ENCODE measurements at places on chromosomes 3 and 15.

DNA sequence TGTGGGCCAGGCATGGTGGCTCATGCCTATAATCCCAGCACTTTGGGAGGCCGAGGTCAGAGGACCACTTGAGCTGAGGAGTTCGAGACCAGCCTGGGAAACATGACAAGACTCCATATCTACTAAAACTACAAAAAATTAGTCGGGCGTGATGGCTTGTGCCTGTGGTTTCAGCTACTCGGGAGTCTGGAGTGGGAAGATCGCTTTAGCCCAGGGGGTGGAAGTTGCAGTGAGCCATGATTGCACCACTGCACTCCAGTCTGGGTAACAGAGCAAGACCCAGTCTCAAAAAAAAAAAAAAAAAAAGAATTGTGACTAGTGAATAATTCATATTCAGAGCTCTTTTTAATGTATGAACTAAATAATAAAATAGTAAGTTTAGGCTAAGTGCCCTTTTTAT, 87.8 kb upstream of the TSEN2 start:
- no peak for DNase-seq

DNA sequence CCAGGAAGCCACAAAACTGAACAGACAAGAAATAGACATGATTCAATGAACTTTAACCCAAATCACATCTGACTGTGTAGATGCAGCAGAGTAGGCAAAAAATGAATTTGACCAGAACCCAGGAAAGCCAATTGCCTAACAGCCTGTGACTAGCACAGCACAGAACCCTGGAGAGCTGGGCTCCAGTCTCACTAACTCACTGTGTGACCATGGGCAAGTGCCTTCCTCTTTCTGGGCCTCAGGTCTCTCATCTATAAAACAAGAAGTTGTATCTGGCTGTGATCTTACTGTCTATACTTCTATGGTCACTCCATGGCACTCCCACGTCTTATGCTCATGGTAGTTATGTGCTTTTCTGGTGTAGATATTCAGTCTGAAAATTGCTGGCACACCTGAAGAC, 48.1 kb upstream of the USP3 start:
- no peak for DNase-seq

- DNase-seq = no peak
Observed at GRCh38 chr15:29452881-29453731, 183.5 kb upstream of the NSMCE3 start.

DNA sequence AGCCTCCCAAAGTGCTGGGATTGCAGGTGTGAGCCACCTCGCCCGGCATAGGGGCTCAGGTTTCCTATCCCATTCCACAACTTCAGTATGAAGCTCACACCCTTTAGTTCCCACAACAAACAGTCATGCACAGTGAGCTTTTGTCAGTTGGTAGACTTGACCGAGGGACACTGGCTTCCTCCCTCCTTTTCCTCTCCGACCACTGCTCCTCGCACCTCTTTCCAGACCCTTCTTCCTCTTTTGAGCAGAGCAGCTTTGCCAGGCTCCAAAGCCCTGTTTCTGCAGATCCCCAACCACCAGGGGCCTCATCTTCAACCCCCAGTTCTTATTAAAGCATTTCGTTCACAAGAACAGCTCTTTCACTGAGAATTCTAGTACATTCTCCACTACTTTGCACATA, 12.7 kb upstream of the CILP start:
- no peak for DNase-seq

DNA sequence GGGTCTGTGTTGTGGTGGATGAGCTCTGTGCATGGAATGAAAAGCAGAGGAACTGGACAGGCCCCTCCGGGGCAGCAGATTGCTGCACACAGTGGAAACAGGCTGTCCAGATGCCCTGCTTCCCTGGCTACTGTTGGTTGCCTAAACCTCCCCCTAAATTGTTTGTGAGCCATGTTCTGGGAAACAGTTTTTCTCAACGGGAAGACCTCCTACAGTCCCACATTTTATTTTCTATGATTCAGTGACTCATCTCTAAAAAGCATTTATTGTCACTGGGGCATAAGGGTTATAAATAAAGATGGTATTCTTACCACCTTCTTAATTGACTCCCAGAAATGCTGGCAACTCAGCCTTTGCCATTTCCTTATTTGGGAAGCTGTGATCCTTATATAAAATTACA, 20.3 kb upstream of the PTPN9 start:
- no peak for DNase-seq

- DNase-seq = no peak
Observed at GRCh38 chr3:9496893-9497292, 56.7 kb downstream of the LHFPL4 start.

DNA sequence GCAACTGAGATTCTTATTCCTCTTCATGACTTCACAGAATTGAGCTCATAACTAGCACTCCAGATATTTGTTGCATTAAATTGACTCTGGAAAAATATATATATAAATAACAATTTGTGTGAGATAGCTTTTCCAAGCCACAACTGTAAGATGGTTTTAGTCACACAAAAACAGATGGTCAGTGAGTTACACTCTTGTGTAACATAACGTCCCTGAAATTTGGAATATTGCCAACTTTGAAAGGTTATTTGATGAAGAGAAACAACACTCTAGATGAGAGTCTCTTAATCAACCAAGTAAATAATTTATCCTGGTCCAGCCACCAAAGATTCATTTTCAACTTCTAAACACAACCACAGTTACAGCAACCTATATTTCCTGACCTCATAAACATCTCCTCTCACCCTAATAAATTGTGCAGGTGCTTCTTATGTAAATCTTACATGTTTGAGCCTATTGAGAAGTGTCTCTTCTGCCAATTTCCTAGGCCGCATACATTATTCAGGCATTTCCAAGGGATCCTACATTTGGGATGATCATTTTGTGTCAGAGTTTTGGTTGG, 84.9 kb upstream of the ACP3 start:
- no peak for DNase-seq

All from AG20443 (cell line).